Small intestine (tissue), 16 donors: ENCODE measurements at places on chromosomes 1 and 21. TPM values are rescaled to one million over a fixed set of nuclear protein-coding genes. Genes with fewer than 3 reads are reported as not detected.

DNA sequence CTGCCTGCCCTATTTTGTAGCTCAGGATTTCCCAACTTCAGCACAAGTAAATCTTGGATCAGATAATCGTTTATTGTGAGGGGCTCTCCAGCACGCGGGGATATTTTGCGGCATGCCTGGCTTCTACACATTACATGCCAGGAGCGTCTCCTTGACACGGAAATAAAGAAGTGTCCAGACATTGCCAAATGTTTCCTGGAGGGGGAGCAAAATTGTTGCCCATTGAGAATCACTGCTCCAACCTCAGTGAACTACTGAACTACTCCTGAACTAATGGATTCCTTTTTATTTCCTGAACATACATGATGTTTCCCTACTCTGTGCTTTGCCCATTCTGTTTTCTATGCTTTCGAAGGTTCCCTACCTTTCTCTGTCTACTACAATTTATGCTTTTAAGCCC lies 1359.1 kb upstream of the ADGRL2 start:
- DNase-seq, result no peak
- no peaks in the 10 kb centered on the region for H3K36me3 ChIP-seq
- peaks cover 3% of the 10 kb centered on the region for H3K4me1 ChIP-seq
- H3K27ac ChIP-seq, result no peak overlapping the region
- H3K27me3 ChIP-seq, result no peaks in the 10 kb centered on the region

Gene KCNJ15
- polyA plus RNA-seq, result 1.1 TPM

DNA sequence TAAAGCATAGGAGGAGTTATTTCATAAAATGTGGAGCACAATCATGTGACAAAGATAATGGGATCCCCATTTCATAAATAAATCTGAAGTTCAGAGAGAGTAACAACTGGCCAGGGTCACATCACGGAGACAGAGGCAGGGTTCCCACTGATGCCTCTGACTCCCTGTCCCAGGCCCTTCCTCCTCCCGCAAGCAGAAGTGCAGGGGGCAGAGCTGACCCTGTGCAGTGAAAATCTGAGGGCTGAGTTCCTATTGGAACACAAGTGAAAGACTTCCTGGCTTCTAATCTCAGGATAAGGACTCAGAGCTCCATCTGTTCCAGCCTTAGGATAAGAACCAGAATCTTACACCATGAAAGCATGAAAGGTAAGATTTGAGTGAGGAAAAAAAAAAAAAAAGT lies 22.0 kb downstream of the SELL start:
- no peaks in the 10 kb centered on the region for H3K36me3 ChIP-seq
- no peaks in the 10 kb centered on the region for H3K27me3 ChIP-seq
- DNase-seq, result no peak
- H3K4me3 ChIP-seq, result no peak overlapping the region

- H3K4me1 ChIP-seq, result no peaks in the 10 kb centered on the region
- H3K36me3 ChIP-seq, result no peaks in the 10 kb centered on the region
- H3K4me3 ChIP-seq, result no peak overlapping the region
- H3K27me3 ChIP-seq, result no peaks in the 10 kb centered on the region
Observed at GRCh38 chr1:233251201-233251720, 44.3 kb downstream of the PCNX2 start.

DNA sequence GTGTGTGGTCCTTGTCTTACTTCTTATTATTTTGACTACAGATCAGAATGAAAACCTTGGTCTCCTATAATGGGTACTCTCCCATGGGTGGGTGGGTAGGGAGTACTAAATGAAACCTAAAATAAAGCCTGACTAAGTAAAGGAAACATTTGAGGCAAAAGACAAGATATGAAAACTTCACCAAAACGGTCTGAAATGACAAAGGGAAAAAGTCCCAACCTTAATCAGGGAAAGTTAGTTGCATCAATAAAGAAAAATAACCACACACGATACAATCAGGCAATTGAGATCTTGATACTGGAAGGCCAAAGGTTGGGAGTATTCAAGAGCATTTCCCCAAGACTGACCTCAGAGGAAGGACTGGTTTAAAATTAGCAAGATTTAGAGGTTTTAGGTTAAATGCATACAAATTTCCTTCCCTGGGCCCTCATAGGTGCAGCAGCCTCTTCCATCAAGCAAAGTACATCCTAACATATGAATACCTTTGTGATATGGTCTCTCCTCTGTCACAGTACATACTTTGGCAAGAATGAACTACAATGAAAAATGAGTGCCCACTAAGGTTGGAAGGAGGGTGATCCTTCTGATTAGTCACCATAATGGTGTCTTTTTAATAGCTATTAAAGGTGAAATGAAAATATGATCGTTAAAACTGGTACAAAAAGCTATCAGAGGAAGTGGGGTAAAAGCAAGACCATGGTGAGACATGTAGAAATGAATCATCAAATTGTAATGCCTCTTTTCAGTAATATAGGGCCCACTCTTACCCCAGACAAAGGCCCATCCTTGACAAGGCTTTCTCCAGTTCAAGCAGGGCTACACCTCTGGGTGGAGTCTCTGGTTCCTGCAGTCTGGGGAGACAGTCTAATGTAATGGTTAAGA lies 15.3 kb upstream of the TNFSF4 start:
- no peak overlapping the region for H3K4me3 ChIP-seq
- H3K4me1 ChIP-seq, result no peaks in the 10 kb centered on the region
- no peaks in the 10 kb centered on the region for H3K36me3 ChIP-seq
- H3K27me3 ChIP-seq, result no peaks in the 10 kb centered on the region
- DNase-seq, result no peak
- H3K27ac ChIP-seq, result no peak overlapping the region

DNA sequence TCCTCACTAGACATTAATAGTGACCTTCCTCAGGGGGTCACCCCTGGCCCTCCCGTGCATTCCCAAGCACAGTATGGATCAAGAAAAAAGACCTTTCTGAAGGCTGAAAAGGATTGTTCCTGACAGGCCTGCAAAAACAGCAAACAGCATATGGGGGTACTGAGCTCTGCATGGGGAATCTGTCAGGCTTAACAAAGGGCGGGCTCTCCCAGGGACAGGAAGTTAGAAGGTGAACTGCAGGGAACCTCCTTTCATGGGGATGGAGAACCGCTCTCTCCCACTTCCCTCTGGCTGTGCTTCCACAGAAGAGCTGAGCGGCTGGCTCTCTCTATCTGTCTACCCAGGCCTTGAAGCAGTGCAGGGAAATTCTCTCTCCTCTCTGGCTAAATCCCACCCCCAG lies 91.7 kb downstream of the DTL start:
- H3K4me3 ChIP-seq, result no peak overlapping the region
- H3K27ac ChIP-seq, result no peak overlapping the region
- no peaks in the 10 kb centered on the region for H3K27me3 ChIP-seq
- H3K4me1 ChIP-seq, result peaks cover 5% of the 10 kb centered on the region
- no peaks in the 10 kb centered on the region for H3K36me3 ChIP-seq

DNA sequence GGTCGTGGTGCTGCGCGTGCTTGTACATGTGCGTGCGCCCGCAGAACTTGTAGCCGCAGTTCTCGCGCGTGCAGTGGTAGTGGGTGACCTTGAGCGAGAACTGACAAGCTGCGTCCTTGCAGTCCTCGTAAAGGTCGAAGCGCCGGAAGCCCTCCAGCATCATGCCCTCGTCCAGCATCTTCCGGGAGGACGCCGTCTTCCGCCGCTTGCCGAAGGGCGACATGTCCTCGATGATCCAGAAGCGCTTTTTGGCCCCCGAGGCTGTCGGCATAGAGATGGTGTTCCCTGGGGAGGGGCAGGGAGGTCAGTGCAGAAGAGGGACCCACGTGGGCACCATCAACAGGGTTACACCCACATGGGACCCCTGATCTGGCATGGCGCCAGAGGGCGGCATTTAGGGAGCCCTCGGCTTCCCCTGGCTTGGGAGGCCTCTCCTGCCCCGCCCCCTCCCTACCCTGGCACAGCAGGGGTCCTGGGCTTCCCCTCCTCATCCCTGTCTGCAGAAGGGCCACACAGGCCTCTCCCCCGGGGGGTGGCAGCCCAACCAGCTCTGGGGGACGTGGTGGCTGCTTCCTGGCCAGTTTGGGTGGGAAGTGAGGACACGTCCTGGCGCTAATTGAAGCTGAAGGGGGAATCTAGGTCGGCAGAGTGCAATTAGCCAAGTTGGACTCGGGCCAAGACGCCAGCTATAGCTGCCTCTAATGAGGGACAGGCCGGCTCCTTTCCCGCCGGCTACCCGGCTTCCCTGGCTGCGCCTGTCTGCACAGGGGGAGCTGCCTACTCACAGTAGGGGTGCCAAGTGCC lies 156.5 kb downstream of the CASZ1 start:
- no peak for DNase-seq
- no peak overlapping the region for H3K27ac ChIP-seq
- no peaks in the 10 kb centered on the region for H3K27me3 ChIP-seq
- H3K4me1 ChIP-seq, result peaks cover 20% of the 10 kb centered on the region
- no peak overlapping the region for H3K4me3 ChIP-seq

- H3K4me3 ChIP-seq, result no peak overlapping the region
- no peak for DNase-seq
- H3K27me3 ChIP-seq, result no peaks in the 10 kb centered on the region
- no peaks in the 10 kb centered on the region for H3K4me1 ChIP-seq
- no peak overlapping the region for H3K27ac ChIP-seq
- no peaks in the 10 kb centered on the region for H3K36me3 ChIP-seq
Observed at GRCh38 chr1:101451888-101452287, 215.1 kb downstream of the S1PR1 start.

DNA sequence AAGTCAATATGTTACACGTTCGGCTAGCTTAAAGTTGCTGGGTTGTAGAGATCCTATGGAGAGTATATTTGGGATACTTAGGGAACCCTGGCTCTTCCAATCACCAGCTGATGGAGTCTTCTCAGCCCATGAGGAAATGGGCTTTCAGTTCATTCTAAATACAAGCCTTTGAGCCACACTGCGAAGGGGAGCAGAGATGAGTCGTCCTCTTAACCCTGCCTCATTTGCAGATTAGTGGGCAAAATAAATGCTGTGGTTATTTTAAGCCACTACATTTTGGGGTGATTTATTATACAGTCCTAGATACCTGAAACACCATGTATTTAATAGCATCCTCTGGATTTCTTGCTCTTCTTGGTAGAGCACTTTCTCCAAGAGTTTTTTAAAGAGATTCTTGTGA lies 19.0 kb upstream of the VCAM1 start:
- no peaks in the 10 kb centered on the region for H3K27me3 ChIP-seq
- no peak overlapping the region for H3K27ac ChIP-seq
- H3K4me3 ChIP-seq, result no peak overlapping the region
- no peaks in the 10 kb centered on the region for H3K36me3 ChIP-seq

- H3K27ac ChIP-seq, result peak overlapping the region; percentile 68
- DNase-seq, result peak; percentile 62
- H3K27me3 ChIP-seq, result no peaks in the 10 kb centered on the region
Observed at GRCh38 chr1:116335850-116336624, 37.0 kb upstream of the ATP1A1 start.

- DNase-seq, result peak; percentile 13
- H3K36me3 ChIP-seq, result no peaks in the 10 kb centered on the region
Observed at GRCh38 chr1:172146141-172146850, 274.2 kb upstream of the C1orf105 start.

- DNase-seq, result no peak
- H3K27me3 ChIP-seq, result no peaks in the 10 kb centered on the region
- H3K36me3 ChIP-seq, result no peaks in the 10 kb centered on the region
- no peak overlapping the region for H3K27ac ChIP-seq
Observed at GRCh38 chr1:48080331-48081255, 83.4 kb upstream of the TRABD2B start.

Gene KIAA1614
- polyA plus RNA-seq, result 1.4 TPM

Gene TRPM2
- polyA plus RNA-seq, result 0.89 TPM

DNA sequence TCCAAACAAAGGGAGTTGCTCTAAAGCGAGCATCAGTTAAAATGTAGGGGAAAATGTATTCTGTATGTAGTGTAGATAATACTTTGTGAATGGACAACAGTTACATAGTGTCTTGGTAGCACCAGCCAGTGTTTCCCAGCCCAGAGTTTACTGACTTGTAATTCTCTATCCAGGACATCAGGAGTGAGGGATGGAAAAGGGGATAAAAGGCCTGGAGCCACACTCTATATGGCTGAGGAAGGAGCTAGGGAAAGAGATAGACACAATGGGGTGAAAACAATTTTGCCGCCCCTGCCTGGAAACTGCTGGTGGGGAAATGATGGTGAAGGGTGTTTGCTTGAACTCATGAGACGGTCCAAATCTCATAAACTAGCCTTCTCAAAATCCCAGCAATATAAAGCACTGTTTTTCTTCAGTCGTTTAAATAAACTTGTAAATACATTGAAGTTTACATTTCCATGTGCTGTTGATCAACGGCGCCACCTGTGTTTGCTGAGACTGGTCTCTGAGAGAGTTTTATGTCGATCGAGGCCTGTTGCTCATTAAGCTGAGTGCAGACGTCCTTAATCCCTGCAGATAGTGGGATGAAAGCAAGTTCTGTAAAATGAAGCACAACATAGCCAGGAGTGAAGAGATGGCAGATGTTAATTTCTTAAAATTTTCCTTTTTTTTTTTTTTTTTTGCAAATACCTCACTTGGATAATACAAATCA lies 27.9 kb upstream of the AGO1 start:
- no peak for DNase-seq
- H3K27ac ChIP-seq, result no peak overlapping the region
- no peaks in the 10 kb centered on the region for H3K27me3 ChIP-seq
- no peaks in the 10 kb centered on the region for H3K4me1 ChIP-seq

Gene SASS6
- polyA plus RNA-seq, result 1.9 TPM

Gene CCDC190
- polyA plus RNA-seq, result not detected

- no peak for DNase-seq
- H3K27ac ChIP-seq, result no peak overlapping the region
- H3K36me3 ChIP-seq, result peaks cover 2% of the 10 kb centered on the region
- peaks cover 11% of the 10 kb centered on the region for H3K4me1 ChIP-seq
Observed at GRCh38 chr1:19212167-19212566, 2.1 kb upstream of the UBR4 start.

Gene CHRNB2
- not detected for polyA plus RNA-seq

- H3K4me3 ChIP-seq, result no peak overlapping the region
- H3K36me3 ChIP-seq, result no peaks in the 10 kb centered on the region
- H3K4me1 ChIP-seq, result no peaks in the 10 kb centered on the region
- no peak for DNase-seq
- H3K27me3 ChIP-seq, result no peaks in the 10 kb centered on the region
Observed at GRCh38 chr1:171389171-171389570, 75.2 kb downstream of the FMO4 start.

DNA sequence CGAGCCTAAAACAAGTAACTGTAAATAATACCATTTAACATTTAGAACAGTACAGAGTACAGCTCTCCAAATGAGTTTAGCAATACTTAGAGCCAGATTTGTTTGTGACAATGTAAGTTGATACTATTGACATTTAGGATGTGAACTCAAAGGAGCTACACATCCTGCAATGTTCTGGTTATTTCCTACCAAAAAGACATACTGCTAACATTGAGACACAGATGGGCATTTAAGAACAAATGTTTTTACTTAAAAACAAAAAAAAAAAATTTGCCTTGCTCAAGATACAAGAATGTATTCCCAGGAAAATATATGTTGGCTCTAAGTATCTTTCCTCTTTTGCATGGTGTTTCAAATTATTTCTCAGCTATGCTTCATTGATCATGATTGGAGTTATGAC lies 1464.8 kb upstream of the PRMT6 start:
- H3K4me3 ChIP-seq, result no peak overlapping the region
- H3K27me3 ChIP-seq, result no peaks in the 10 kb centered on the region
- no peak for DNase-seq
- no peaks in the 10 kb centered on the region for H3K36me3 ChIP-seq
- H3K4me1 ChIP-seq, result no peaks in the 10 kb centered on the region
